Caki2 (cell line): ENCODE measurements at places on chromosomes 6 and 20.

- peak; percentile 53 for DNase-seq
These were observed 278.1 kb upstream of the SASH1 start for GRCh38 chr6:148064406-148065134.

GRCh38 chr6:6875818-6876470 is 231.8 kb upstream of the RREB1 start:
- peak; percentile 26 for DNase-seq

- no peak for DNase-seq
These were observed 193.6 kb downstream of the NFATC2 start for GRCh38 chr20:51348876-51349275.

GRCh38 chr20:60403105-60403741 is 445.0 kb downstream of the CDH26 start:
- no peak for DNase-seq

DNA sequence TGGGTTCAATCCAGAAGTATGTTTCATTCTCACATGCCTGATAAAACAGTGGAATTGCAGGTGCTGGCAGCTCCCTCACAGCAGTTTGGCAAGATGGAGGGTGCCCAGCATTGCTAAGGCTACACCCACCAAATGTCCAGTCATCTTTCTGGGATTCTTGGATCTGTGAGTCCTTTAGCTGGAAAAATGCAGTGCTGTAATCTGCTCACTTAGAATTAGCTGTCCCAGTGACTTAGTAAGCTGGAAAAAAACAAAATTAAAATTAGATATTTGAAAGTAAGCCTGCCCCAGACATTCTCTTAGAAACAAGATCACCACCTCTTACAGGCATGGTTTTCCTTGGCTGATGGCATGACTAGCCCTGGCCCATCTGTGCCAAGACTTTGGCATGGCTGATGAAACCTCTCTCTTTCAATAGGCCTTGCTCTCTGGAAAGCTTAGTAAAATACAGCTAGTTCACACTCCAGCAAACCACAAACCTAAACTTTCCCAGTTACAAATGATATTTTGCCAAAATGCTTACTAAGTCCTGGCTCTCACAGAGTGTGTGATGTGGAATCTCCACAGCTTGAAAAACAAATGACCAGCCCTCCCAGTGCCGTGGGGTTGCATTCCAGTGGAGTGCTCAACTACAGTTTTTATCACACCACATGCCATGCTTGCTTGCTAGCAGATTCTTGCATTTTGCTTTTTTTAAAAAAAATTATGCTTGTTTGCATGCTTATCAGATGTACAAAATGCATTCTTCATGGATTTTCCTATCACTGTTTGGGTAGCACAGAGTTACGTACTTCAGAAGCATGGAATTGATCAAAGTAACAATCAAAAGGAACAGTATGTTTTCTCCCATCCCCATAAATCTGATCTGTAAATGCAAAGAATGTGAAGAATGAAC is 261.5 kb downstream of the EYA4 start:
- DNase-seq: peak; percentile 89

- no peak for DNase-seq
These were observed 127.5 kb downstream of the TAF4 start for GRCh38 chr20:61937963-61938838.

DNA sequence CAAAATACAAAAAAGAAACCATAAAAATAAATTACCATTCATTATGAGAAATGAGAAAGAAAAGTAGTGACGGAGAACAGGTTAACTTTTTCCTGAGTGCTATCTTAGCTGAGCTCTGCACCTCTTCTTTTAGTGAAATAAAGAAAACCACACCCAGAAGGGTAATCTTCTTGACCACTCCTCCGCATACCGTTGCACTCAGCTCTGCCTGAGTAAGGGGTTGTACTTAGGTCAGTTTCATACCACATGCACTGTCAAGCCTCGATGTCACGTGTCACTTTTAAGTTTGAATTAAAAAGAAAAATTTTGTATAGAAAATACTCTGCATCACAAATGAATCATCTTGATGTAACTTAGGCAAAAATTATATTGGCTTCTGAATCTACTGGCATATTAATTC is 2.8 kb downstream of the EZR start:
- DNase-seq: peak; percentile 28

DNA sequence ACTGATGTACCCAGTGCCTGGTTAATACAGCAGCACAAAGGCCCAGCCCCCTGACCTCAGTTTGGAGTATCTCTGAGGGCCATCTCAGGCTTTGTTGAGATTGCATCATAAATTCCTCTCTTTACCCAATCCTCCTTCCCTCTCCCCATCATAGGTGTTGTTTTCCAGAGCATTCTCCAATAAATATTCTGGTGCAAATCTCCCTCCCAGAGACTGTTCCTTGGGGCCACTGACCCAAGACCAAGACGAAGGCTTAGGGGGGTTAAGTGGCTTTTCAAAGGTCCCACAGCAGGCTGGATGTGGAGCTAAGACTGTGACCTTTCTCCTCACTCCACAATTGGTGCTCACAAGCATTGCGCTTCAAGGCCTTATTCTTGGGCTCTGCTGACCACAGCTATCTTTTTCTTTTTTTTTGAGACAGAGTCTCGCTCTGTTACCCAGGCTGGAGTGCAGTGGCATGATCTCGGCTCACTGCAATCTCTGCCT is 72.4 kb upstream of the ZMYND8 start:
- no peak for DNase-seq
